ENCODE measurements at places on chromosomes 12 and 14.

DNA sequence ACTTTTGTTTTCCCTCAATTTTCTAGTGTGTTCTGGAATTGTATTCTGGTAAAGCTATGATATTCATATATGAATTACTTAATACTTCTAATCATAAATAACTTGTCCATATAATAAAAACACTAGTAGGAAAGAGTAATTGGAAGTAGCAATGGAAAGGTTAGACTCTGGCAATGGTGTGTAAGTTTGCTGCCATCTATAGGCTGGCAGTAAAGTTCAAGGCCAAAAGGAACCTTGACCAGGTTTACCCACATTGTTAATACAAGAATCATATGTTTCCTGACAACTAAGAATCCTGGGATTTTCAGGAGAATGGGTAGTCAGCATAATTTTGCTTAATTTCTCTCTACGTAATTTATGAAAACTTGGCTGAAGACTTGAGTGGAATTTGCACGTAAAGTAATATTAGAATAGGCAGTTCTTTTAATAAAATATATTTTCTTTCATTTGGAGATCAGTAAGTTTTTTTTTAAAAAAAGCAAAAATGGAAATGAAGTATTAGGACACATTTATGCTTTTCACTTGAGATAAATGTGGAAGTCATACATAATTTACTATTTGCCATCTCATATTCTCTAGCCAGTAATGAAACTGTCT is 926.7 kb downstream of the GALC start:
- no peak for DNase-seq

DNA sequence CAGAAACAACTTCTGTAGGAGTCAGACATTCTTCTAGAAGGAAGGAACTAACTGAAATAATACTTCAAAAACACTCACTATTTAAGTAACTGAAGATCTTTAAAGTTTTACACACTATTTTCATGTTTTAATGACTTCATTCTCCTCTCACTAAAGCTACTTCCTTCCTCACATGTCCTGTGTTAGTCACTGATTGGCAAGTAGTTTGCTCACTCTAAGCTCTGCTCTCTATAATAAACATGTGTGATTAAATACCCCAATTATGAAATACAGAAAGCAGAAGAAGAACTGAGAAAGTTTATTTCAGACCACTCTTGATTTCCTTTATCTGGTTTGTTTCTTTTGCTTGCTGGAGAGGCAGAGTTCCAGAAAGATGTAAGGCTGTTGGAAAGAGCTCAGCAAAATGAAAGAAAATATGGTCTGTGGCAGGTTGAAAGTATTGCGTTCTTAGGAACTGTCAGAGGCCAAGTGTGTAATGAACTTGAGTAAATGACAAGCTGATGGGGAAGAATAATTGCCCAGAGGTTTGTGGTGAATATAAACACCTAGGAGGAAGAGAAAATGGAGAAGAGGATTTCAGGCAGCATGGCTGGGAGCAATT is 522.0 kb upstream of the SEL1L start:
- DNase-seq: no peak

- DNase-seq: no peak
Measured at GRCh38 chr12:14695715-14696141, 671 bp downstream of the GUCY2C start.

GRCh38 chr12:121543786-121544185 is 37.0 kb downstream of the KDM2B start:
- DNase-seq: no peak

- DNase-seq: no peak
Measured at GRCh38 chr14:38848243-38848935, 254.6 kb downstream of the SEC23A start.

DNA sequence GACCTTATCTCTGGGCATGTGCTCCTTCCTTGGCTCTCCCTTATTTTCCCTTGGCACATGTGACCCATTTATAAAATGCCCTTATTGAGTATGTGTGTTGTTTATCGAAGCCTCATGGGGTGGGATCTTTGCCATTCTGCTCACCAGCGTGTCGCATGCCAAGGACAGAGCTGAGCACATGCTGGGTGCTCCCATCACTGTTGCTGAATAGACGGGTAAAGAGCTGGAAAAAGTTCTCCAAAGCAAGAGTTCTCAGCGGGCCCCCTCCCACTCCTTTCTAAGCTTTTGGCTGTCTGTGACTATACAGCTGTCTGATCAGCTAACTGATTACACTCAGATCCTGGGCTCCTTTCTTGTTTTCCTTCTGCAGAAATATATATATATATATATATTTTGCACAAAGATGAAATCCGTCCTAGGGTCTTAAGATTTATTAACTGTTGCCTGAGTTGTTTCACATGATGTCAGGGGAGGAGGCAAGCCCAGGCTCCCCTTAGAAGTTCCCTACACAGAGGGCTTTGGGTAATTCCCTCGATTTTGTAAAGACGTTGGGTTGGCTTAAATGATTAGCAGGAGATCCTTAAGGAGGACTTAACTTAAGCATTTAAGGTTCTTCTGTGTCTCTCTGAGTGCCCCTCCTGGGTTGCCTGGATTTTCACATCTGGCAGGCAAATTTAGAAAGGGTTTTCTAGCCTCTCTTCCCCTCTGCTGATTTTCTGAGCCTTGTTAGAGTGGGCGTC is 71.6 kb downstream of the TMEM132C start:
- DNase-seq: no peak

DNA sequence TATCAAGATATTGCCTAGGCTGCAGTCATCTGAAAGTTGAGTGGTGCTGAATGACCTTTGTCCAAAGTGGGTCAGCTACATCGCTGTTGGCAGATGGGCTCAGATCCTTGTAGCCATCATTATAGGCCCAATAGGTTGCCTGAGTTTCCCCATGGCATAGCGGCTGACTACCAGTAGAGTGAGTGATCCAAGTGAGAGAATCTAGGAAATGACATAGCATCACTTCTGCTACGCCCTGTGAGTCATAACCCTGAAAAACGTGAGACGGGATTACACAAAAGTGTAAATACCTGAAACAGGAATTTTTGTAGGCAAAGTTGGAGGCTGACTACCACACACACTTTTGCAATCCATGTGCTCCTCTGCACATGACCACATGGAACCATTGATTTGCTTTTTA is 273.3 kb downstream of the RPL10L start:
- no peak for DNase-seq

GRCh38 chr12:85587158-85587557 is 249.1 kb downstream of the RASSF9 start:
- no peak for DNase-seq

DNA sequence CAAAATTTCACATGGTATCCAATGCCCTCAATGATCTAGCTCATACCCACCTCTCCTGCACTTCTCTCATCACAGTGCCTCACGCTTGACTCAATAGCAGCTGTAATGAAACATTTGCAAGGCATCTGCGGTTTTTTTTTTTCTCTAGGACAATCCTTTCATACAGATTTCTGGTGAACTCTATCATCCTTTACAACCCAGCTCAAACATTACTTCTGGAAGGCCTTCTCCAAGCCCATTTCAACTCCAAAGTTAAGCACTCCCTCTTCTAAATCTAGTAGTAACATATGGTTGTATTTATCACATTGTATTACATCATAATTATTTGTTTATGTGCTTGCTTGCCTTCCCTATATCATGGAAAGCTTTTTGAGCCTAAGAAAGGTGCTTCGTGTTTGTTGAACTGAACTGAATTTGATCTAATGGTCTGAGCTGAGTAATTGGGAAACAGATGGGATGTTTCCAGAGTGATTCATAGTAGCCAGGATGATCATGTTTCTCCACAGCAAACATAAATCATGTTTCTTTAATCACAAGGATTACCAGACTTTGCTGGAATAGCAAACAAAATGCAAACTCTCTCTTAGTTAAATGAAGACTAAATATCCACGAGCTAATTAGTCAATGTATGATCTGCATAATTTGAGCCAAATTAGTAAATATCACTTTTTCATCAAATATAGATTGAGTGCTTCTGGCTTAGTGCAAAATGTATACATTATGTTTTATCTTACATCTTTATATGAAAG is 14.3 kb downstream of the CFL2 start:
- DNase-seq: no peak

GRCh38 chr14:35932136-35932535 is 106.0 kb downstream of the BRMS1L start:
- no peak for DNase-seq

DNA sequence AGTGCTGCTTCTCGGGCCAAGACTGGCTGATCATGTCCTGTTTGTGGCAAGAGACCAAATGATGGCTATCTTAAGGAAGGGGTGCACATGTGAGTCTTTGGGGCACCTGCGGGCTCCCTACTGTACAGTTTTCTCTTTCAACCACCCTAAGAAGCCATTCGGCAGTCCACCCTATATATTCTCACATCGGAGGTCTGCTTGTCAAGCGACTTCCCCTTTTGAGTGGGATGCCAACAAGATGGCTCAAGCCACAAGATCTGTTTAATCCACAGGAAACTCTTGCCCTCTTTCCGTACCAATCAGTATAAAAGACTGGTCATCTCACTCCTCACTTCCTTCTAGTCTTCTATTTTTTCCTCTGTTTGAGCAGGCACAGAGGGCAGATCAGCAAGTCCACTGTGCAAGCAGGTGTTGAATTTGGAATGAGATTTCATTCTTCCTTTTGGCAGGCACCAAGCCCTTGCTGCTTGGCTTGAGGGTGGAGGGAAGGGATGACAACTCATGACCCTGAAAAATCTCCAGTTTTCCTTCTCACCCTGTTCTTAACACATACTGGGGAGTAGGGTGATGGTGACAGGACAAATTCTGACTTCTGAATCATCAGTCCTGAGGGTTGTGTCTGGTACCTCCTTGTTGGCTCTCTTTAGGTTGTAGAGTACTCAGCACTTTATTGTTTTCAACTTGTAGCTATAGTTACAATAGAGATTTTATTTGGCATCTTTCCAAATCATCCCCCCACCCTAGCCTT is 17.6 kb downstream of the LACRT start:
- DNase-seq: no peak

Data from heart left ventricle (tissue), 16 donors.